Endodermal cell (in vitro differentiated cells): ENCODE measurements at places on chromosomes 11 and 22.

DNA sequence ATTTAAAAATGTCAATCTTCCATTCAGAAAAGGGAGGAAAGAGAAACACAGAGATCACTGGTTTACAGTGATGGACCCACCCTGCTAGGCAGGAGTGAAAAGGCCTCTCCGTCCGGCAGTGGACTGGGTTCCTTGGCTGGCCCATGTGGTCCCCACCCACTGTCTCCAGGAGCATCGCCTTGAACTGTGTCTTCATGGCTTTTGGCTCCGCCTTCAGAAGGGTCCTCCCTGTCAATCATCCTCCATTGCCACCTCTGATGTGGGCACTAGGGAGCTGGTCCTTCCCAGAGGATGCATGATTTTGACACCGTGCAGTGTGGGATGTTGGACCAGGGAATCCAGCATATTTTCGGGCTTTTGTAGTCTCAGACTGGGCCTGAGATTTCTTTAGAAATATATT lies 58.2 kb upstream of the B3GAT1 start:
- peak; percentile 18 for DNase-seq

DNA sequence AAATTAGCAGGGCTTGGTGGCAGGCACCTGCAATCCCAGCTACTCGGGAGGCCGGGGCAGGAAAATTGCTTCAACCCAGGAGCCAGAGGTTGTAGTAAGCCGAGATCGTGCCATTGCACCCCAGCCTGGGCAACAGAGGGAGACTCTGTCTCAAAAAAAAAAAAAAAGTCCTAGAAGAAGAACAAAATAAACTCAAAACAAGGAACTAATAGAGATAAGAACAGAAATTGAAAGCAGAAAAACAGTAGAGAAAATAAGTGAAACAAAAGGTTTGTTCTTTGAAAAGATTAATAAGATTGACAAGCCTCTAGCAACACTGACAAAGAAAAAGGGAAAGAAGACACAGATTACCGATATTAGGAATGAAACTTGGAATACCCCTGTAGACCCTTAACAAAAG lies 45.1 kb upstream of the CBX7 start:
- peak; percentile 10 for DNase-seq

- no peak for DNase-seq
These were observed 66.9 kb downstream of the KCNQ1 start for GRCh38 chr11:2511421-2512369.

- DNase-seq = peak; percentile 71
These were observed 24.7 kb downstream of the PACSIN2 start for GRCh38 chr22:42990131-42990838.

GRCh38 chr11:121688860-121689614 lies 236.3 kb upstream of the SORL1-AS1 start:
- peak; percentile 83 for DNase-seq

DNA sequence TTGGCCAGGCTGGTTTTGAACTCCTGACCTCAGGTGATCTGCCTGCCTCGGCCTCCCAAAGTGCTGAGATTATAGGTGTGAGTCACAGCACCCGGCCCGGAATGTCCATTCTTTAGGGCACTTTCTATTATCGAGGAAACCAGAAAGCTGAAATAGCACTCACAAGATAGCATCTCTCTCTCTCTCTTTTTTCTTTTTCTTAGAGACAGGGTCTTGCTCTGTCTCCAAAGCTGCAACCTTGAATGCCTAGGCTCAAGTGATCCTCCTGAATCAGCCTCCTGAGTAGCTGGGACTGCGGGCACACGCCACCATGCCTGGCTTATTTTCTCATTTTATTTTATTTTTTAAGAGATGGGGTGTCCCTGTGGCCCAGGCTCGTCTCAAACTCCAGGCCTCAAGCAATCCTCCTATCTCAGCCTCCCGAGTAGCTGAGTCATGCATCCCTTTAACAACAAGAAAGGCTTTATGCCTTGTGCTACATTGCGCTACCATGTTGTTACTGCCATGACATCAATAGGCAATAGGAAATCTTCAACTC lies 7.2 kb upstream of the EED start:
- no peak for DNase-seq
